ENCODE measurements at places on chromosomes 12 and 14.

DNA sequence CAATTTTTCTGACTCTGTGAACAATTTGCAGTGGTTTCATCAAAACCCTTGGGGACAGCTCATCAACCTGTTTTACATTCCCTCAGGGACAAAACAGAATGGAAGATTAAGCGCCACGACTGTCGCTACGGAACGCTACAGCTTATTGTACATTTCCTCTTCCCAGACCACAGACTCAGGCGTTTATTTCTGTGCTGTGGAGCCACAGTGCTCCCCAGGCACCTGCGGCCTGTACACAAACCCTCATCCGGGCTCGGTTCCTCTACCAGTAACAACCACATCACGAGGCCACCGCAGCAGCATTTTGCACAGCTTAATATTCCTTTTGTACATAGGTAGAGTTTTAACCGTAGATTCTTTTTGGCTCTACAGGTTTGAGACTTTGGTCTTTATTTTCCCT is 397.4 kb upstream of the OR4E1 start:
- no peak for DNase-seq

DNA sequence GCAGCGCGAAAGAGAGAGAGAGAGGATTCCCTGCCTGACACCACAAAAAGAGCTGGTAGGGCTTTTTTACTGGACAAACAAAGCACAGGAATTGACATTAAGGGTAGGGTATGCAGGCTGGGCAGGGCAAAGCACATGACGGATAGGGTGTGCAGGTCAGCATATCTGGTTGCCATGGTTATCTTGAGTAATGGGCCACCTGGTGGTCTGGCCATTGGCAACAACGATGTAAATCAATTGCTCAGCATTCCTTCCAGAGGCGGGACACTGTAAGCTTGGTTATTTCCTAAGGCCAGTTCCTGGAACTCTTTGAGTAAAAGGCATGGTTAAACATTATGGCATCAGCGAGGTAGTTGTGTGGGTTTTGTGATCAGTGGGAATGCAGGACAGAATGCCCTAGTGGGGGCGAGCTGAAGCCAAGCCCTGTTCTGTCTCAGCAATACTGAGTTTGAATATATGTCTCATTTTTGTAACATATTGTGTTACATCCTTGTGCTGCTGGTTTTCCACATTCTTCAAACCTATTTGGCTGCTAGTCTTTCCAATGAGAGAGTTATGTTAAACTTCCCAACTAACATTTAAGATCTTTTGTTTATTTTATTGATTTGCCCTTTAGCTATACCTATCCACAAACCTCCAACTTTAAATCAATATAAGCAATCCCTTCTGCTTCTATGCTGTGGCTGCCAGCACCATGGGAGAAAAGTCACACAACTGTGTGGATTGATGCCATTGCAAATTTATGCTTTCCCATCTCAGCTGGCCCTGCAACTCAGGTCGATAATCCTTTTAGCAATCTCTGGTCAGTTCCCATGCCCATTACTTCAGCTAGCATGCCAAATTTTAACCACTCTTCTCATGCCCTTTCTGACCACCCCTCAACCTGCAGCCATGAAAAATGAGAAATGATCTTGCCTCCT is 396.7 kb upstream of the PDE3A start:
- DNase-seq = no peak

DNA sequence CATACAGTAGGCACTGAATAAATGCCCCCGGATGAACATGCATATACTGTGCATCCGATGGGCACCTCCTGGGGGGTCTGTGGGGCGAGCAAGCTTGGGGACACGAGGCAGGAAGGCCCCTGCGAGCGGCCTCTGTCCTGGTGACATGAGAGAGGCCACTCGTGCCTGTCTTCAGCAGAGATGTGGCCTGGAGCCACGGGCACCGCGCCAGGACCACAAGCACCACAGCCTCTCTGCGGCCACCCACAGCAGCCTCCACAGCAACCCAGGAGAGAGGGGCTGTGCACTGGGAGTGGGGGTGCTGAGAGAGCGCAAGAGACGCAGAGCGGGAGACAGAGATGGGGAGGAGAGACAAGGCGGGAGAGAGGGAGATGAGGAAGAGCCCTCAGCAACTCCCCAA is 118.5 kb downstream of the RFLNA start:
- no peak for DNase-seq

GRCh38 chr12:105596731-105597130 is 266.2 kb downstream of the C12orf75 start:
- no peak for DNase-seq

DNA sequence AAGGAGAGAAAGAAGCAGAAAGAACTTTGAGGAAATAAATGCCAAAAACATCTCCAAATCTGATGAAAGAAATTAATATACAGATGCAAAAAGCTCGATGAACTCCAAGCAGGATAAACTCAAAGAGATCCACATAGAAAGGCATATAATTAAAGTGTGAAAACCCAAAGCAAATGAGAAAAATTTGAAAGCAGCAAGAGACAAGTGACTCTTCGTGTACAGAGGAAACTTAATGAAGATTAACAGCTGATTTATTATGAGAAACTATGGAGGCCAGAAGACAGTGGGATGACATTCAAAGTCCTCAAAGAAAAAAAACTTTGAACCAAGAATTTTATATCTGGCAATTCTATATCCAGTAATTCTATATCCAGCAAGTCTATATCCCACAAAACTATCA is 163.0 kb upstream of the TMCC3 start:
- DNase-seq = peak; percentile 22

DNA sequence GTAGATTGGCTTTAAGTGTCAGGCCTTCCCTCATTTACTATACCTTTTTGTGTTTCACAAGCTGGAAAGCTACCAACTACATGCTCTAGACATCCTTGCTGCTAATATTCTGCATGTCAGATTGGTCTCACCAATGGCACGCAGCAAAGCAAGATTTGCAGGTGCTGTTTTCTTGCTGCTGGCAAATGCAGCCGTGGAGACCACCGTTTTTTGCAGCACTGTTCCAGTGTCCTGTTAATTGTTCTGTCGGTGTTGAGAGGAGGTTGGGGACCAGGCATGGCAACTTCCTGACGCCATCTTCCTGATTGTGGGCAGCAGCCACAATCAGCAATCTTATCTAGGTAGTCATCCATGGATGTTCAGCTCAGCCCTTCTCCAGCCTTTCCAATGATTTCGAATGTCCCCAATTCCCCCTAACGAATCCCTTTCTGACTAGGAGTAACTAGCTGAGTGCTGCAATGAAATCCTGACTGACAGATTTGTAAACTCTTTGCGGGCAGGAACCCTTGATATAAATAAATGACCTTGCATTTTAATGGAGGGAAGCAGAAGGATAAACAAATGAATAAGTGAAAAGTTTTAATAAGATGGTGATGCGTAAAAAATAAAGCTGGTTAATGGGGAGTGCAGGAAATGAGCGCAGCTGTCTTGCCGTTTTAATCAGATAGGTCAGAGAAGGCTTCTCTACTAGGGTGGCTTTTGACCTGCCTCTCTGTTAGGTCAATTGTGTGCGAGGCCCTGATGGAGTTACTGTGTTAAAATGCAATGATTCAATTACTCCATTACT is 574 bp upstream of the CRADD start:
- no peak for DNase-seq

- DNase-seq = no peak
Measured at GRCh38 chr14:95097385-95097784, 59.9 kb downstream of the DICER1 start.

DNA sequence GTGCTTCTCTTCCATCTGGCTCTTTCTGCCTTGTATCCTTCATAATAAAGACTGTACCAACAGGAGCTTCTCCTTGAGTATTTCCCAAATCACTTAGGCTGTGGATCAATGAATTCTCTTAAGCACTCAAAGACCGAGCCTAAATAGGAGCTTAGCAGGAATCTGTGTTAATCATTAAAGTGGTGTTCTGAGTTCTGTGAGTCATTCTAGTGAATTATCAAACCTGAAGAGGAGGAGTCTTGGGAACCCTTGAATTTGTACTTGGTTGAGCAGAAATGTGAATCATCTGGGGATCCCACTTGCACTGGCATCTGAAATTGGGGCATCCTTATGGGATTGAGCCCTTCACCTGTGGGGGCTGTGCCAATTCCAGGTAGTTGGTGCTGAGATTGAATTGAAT is 946.2 kb downstream of the BCL11B start:
- no peak for DNase-seq

GRCh38 chr14:47790477-47790876 is 115.1 kb upstream of the MDGA2 start:
- no peak for DNase-seq

- no peak for DNase-seq
Measured at GRCh38 chr12:52521568-52522266, 1.5 kb upstream of the KRT5 start.

DNA sequence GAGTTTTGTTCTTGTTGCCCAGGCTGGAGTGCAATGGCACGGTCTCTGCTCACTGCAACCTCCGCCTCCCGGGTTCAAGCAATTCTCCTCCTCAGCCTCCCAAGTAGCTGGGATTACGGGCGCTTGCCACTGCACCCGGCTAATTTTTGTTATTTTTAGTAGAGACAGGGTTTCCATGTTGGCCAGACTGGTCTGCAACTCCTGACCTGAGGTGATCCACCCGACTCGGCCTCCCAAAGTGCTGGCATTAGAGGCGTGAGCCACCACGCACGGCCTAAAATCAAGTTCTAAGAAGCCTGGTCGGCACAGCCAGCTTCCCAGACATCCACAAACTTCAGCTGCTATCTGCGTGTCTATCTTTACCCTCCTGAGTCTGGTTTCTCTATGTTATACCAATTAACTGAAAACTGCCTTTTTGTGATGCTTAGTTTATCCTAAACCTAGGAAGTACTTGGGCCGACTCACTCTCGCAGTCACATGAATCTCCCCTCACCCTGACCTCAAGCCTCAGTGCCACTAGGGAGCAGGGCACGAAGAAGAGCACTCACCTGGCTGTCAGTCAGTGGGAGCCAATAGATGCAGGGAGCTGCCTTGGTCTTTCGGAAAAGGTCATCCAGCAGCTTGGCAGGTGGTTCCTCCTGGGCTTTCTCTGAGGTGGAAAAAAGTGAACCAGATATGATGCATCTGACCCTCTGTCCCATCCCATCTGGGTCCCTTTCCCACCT is 3.4 kb upstream of the CDH24 start:
- no peak for DNase-seq

GRCh38 chr14:88225721-88226120 is 97.3 kb downstream of the KCNK10 start:
- DNase-seq = no peak

DNA sequence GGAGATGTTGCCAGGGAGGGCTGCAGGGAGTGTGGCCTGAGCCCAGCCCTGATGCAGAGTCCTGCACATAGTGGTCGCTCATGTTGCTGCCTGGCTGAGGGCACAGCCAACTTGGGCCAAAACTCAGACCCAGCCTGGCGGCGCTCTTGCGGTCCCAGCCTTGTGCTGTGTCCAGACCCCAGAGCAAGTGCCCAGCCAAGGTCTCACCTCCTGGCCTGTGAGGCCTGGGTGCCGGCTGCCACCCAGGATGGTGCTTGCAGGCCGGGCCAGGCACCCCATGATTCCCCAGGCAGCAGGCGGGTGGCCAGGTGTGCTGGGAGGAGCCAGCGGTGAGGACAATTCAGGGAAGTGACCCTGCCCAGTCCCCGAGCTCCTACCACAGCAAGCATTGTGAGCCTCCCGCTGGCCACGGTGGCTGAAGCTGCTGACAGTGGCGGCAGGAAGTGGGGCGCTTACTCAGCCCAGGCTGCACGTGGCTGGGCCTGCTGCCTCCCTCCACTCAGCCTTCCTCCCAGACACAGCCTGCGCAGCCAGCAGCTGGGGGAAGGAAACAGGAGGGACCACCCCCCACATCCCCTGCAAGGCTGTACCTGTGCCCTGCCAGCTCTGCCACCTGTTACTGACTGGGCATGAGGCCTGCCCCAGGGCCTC is 17.7 kb upstream of the PGF start:
- no peak for DNase-seq

DNA sequence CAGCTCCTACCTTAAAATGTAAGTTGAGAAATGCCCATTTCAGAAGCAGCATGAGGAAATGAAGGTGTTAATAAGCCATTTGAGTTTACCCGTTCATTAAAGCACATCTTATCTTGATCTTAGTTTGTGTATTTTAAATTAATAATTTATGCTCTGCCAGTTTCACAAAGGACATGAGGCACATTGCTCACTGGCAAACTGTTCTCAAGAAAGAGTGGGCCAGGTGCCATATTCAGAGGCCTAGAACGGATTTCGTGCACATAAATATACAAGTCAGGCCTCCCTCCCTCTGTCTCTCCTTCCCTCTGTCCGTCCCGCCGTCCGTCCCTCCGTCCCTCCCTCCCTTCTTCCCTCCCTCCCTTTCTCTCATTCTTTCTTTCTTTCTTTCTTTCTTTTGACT is 29.5 kb downstream of the CPM start:
- DNase-seq = no peak

- no peak for DNase-seq
Measured at GRCh38 chr12:123150275-123150743, 581 bp downstream of the PITPNM2 start.

- DNase-seq = peak; percentile 42
Measured at GRCh38 chr14:93049315-93049714, 66.4 kb downstream of the ITPK1 start.

DNA sequence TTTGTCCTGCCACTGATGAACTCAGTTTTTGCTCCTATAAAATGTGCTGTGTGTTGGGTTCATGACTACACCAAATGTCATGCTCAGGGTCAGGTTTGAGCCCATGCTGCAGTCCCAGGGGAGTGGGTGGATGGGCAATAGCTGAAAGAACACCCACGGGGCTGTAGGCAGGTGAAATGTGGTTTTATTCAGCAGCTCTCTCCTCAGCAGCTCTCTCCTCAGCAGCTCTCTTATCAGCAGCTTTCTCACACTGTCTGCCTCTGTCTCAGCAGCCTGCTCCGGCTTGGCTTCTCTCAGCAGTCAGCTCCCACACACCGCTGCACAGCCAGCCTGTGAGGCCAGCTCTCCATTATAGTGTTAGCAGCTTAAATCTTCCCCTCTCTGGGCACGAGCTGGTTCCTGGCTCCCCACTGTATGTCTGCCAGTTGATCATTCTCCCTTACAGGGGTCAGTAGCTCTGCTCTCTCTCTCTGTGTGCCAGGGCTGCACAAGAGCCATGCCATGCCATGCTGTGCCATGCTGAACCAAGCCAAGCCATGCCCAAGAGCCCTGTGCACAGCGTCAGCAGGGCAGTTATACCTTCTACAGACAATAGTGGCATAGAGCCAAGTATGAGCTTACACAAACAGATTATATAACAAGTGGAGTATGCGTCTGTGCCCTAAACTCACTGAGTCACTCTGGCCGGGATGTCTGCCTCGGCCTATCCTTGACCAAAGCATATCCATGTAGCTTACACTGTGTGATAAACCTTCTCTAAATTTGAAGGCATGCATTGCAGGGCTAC is 303.3 kb upstream of the TMPO start:
- DNase-seq = no peak

GRCh38 chr12:6647083-6647604 is at the start of gene ACRBP:
Gene ACRBP, minus strand, starts transcription at chr12:6647432. Its CDS starts 66 bp downstream, at chr12:6647366.
- DNase-seq = no peak

GRCh38 chr12:19970821-19971220 is 397.5 kb upstream of the PDE3A start:
- DNase-seq = no peak

GRCh38 chr12:53572134-53572758 is 53.9 kb downstream of the ATF7 start:
- no peak for DNase-seq

All from NCI-H1092 treated with DMSO at 0.1 percent for 48 hours (cell line).